ENCODE measurements at places on chromosomes 4 and X.

- no peak for DNase-seq
Measured at GRCh38 chr4:167321299-167321698, 87.0 kb upstream of the SPOCK3 start.

DNA sequence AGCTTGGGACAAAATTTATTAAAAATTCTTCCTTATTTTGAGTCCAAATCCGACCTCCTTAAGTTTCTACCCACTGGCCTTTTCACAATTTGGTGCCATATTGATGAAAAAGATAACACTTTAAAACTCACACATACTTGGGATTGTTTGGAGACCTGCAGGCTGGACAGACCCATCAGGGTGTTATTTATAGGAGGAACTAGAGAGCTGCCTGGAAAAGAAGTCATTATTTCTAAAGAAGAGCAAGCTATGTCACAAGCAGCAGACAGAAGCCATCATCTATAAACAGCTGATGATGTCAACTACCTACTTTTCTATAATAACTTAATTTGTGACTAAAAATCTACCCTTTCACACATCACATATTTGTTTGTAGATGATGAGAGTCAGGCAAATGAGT is 56.2 kb downstream of the COX18 start:
- DNase-seq = no peak

- no peak for DNase-seq
Measured at GRCh38 chrX:41722816-41723618, 964 bp upstream of the GPR82 start.

DNA sequence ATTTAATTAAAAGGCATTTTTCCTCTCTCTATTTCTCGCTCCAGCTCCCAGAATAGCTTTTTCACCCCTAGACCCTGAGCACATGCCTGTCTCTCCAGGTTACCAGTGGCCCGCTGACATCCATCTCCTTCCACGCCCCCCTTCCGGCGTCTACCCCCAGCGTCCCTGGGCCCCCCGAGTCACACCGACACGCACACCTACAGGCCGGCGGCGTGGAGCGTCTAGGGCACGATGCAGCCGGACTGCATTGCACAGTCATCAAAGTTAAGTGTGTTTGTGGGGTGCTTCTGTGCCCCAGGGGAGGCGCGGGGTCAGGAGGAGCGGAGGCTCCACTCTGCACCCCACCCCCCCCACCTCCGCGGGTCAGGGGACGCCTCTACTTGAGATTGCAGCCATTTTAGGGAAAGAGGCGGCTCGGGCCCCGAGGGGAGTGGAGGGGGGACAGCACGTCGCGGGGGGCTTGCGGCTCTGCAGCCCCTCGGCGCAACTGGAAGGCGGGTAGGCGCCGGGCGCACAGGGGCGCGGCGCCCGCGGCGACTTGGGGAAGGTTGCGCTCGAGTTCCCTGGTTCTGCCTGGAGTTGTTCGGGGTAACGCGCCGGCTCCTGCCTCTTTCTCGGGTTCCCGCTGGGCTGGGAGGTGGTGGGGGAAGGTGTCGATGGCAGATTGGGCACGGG is 112.7 kb downstream of the DHX15 start:
- DNase-seq = peak; percentile 22

GRCh38 chrX:153667956-153668396 is 5.6 kb downstream of the PNCK start:
- peak; percentile 81 for DNase-seq

GRCh38 chrX:148573119-148573518 is 72.7 kb downstream of the AFF2 start:
- DNase-seq = no peak

GRCh38 chr4:39342731-39343130 is 23.4 kb downstream of the RFC1 start:
- DNase-seq = no peak

DNA sequence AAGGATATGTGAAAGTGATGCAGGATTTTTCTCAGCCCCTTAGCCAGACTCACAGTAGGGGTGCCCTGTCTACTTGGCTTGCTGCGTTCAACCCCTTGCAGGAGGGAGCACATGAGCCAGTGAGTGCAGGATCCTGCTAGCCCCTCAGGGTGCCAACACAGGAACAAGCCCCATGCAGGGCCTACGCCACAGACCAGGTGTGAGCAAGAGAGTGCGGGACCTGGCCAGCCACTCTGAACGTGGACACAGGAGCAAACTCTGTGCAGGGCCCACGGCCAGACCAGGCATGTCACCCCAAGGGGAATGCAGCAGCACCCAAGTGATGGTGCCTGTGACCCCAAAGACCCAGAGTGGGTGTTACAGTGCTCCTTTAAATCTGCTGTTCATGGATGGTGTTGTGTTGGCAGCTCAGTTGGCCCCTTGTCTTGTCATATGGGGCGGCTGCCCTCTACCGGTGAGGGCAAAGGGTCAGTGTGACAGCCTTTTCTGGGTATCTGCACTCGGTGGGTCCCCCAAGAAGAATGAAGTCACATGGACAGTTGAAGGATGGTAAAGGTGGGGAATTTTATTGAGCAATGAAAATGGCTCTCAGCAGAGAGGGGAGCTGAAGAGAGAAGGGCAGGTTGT is 188.4 kb upstream of the MAOA start:
- no peak for DNase-seq

GRCh38 chrX:19849464-19850080 is 37.8 kb downstream of the SH3KBP1 start:
- no peak for DNase-seq

GRCh38 chr4:162392946-162393345 is 229.1 kb upstream of the FSTL5 start:
- no peak for DNase-seq

- peak; percentile 52 for DNase-seq
Measured at GRCh38 chr4:139015948-139016471, 429 bp downstream of the NOCT start.

Measured in activated naive CD4-positive, alpha-beta T cell treated with Interleukin-2 at 50 U/mL for 16 hours (primary cell).